ENCODE measurements at places on chromosomes 4 and X.

GRCh38 chr4:21991050-21991449 is 42.5 kb upstream of the KCNIP4 start:
- no peak for DNase-seq

DNA sequence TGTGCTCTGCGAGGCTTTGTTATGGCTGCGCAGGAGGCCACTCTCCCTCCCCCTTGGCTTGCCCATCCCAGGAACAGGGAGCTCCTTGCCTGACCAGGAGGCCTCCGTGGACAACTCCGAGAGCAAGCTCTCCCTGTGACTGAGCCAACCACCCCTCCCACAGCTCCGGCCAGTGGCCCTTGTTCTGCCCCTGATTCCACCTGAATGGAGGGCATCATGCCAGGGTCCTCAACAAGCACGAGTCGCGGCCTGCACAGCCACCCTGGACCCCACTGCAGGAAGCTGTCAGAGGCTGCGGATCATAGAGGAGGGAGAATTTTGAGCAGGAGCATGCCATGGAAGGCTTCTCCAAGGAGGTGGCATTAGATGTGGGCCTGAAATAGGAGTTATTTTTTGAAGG is 44.8 kb upstream of the GRPEL1 start:
- no peak for DNase-seq

GRCh38 chrX:46582325-46582724 is 8.8 kb downstream of the CHST7 start:
- DNase-seq = no peak

DNA sequence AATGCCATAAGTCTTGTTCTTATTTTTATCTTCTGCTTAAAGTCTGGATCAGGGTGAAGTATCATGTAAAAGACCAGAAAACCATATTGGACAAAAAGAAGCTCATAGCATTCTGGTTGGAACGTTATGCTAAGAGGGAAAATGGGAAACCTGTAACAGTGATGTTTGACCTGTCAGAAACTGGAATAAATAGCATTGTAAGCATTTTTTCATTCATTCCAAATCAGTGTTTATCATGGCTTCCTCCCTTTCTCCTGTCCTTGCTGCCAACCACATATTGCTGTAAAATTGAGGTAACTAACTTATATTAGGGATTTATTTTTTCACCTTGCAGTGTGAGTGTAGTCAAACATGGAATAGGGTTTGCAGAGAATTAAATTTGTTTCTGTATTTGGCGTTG is 23.8 kb downstream of the MOSPD2 start:
- DNase-seq = no peak

DNA sequence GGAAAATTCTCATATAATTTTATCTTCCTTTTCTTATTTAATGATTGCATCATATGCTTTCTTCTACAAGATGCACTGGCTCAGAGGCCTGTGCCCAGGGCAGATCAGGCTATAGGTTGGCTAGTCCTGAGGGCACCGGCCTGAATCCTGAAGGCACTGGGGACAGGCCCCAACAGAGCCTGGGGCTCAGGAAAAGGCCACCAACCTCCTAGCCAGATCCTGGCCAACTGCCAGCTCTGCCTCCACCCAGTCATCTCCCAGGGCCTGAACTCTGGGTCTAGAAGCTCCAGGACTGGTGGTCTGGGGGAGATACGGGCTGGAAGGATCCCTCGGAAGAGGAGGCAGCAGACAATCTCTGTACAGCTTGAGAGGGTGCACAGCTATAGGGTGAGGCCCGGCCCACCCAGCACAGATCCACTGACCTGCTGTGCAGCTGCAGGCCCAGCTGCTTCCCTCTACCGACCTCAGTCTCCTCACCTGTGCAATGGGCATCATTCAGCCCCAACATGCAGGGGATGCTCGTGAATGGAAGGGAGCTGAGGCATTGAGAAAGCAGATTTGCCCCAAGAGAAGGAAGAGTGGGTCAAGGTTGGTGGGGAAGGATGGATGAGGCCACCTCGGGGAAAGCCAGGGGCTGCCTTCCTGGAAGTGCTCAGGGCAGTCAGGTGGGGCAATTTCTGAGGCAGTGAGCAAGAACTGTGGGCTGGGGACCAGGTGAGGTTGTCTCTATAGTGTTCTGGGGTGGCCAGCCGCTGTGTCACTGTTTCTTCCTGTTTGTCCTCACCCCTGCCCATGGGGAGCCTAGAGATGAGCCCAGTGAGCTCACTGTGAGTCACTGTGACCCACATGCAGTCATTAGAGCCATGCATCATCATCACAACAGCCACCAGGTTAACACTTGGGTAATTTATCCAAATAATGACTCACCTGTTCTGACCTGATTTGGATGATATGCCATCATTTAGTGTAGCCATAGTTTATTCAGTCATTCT is 22.4 kb upstream of the XAGE2 start:
- peak; percentile 10 for DNase-seq

DNA sequence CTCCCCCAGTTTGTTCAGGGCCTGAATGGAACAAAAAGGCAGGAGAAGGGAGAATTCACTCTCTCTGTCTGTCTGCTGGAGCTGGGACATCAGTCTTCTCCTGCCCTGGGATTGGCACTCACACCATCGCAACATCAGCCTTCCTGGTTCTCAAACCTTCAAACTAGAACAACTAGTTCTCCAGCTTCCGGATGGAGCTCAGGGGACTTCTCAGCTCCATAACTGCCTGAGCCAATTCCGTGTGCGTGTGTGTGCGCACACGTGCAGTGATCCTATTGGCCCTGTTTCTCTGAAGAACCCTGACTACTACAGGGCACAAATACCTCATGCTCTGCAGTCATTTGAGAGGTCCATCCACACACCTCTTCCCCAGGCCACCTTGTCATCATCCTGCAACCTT is 18.7 kb upstream of the MAN2B2 start:
- DNase-seq = no peak

GRCh38 chrX:9515489-9515888 is 50.6 kb downstream of the TBL1X start:
- no peak for DNase-seq

DNA sequence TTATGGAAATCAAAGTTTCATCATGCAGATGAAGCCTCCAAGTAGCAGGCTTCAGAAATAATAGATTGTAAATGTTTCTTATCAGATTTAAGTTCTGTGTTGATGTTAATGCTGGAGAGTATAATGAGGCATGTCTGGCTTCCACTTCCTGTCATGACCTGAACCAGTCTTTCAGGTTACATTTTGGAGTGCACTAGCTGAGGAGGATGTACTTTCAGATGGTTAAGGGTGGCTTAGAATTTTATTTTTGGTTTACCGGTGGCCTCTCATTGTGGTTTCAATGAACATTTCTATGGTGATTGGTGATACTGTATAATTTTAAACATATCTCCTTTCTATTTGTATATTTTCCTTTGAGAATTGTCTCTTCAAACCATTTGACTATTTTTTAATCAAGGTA is 890.4 kb downstream of the SH3BGRL start:
- DNase-seq = no peak

DNA sequence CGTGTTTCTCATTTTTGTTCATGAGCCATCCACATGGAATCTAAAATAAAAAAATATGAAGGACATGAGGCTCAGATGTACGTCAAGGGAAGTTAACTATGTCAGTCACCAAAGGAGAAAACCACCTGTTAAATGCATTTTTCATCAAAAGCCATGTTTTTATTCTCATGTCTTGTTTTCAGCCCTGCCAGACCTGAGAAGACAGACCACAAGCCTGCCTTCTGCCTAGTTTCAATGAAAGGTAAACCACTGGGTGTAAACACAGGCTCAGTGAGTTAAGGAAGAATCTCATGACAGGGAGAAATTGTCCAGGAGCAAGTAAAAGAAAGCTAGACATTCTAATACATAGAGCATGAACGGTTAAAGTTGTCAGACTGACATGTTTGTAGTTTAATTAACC is 52.3 kb upstream of the TNIP3 start:
- no peak for DNase-seq

- DNase-seq = peak; percentile 0
Observed at GRCh38 chr4:147480891-147481576, at the start of gene EDNRA. EDNRA (plus strand) TSS chr4:147481097; CDS start chr4:147485682, 4,585 bp downstream.

DNA sequence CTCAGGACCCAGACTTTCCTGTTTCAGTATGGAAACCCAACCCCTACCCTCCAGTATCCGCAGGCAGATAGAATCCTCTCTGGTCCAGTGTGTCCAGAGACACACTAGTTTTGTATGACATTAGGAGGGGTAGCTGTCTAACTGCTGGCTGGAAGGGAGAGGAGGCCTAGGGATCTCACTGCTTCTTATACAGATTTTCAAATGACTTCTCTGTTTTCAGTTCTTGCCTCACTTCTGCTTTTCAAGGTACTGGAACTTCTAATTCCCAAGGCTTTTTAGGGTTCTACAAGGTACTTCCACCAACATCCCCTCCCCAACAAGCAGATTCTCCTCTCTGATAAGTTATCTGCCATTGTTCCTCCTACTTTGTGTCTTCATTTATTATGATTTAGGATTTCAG is 6.1 kb downstream of the SGCB start:
- no peak for DNase-seq

DNA sequence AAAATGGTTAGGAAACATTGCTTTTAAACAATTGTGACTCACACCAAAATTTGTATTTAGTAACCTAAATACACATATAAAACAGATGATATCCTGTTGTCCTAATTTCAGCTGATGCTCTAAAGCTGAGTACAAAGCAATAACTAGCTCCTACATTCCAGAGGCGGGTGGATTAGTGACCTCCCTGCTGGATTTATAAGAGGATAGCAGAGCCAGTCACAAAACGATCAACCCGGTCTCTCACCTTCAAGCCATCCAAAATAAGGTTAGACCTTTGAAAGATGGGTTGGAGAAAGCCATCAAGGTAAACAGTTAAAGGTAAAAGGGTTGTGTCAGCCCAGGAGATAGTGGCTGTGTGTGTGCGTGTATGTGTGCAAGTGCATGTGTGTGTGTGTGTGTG is 43.2 kb upstream of the SFRP2 start:
- no peak for DNase-seq

DNA sequence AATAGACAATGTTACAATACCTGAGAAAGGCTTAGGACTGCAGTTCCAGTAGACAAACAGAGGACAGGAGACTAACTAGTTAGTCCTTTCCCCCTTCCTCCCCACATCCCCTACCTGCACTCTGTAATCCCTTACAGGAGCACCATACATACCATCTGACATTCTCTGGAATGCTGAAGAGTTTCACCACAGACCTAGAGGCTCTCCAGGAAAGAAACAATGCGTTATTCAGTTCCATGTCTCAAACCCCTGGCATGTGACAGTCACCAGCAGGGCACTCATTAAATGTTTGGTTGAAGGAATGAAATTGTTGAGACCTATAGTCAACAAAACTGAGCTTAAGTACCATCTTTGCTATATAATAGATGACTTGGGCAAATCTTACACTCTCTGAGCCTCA is 100.2 kb upstream of the USP38 start:
- DNase-seq = no peak

DNA sequence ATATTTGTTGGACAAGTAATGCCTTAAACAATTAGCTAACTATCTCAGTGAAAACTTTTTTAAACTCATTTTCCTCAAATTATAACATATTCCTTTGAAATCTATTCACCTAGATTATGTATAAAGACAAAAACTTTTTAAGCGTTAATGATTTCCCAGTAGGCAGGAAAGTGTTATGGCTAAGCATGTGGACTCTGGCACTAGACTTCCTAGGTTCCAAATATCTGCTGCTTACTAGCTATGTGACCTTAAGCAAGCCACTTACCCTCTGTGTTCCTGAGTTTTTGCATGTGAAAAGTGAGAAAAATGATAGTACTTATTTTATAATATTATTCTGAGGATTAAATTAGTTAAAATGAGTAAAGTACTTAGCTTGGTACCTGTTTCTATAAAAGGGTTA is 301.8 kb downstream of the STPG2 start:
- no peak for DNase-seq

GRCh38 chrX:71550578-71550977 is 17.7 kb downstream of the OGT start:
- DNase-seq = no peak

- no peak for DNase-seq
Observed at GRCh38 chr4:166318810-166319525, 445.9 kb downstream of the TLL1 start.

- DNase-seq = no peak
Observed at GRCh38 chr4:11214281-11214680, 214.4 kb downstream of the HS3ST1 start.

- DNase-seq = no peak
Observed at GRCh38 chrX:21487832-21488231, 113.6 kb downstream of the CNKSR2 start.

GRCh38 chrX:123518791-123519190 is 214.1 kb downstream of the THOC2 start:
- DNase-seq = no peak

DNA sequence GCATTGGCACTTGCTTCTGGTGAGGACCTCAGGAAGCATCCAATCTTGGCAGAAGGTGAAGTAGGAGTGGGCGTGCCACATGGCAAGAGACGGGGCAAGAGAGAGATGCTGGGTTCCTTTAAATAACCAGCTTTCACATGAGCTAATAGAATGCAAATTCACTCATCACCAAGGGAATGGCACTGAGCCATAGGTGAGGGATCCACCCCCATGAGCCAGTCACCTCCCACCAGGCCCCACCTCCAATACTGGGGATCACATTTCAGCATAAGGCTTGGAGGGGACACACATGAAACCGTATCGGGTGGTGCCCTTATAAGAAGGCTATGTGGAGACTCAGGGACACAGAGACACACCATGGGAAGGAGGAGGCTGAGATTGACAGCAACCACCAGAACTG is 140.0 kb upstream of the MSX1 start:
- DNase-seq = no peak

GRCh38 chr4:107155366-107155765 is 119.3 kb upstream of the DKK2 start:
- DNase-seq = no peak

GRCh38 chr4:120443116-120443515 is 376.5 kb upstream of the MAD2L1 start:
- no peak for DNase-seq

- no peak for DNase-seq
Observed at GRCh38 chrX:21493226-21493830, 119.1 kb downstream of the CNKSR2 start.

DNA sequence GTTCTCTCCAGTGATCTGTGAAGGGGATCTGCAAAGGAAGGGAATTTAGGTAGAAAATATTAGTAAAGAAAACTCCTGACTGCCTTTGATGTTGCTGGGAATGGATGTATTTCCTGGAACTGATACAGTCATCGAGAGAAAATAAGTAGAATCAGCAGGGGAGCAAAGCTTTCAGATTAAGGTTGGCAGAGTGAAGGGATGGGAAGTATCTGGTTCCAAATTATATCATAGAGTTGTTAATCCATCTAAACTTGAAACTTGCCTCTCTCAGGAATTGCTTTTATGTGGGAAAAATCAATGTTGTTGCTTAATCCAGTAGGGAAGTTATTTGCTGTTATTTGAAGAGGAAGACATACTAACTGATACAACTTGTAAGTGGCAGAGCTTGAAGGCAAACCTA is 19.3 kb downstream of the EPHA5 start:
- no peak for DNase-seq
